Activated naive CD4-positive, alpha-beta T cell treated with anti-CD3 and anti-CD28 coated beads, Interleukin-2, amount 10 ng/mL, durations not matched to agents 7 days and 5 days (primary cell): ENCODE measurements at places on chromosomes 16 and 17.
A peak's percentile ranks its signal among the peaks of the same experiment; 100 is the strongest.

DNA sequence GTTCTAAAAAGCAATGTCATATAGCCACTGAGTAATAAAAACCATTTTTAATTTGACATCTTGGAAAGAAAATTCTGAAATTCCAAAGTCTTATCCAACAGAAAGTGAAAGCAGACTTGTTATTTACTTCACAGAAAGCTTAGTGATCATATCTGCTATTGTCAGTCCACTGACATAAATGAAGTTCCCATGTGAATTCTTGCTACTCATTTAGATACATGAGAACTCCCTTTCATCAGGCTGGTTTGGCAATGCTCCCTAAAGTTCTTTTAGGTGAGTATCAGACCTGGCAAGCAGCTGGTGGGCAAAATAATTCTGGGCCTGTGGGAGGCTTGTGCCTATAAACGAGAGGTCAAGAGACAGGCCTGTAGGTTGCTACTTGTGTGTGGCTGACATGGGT is 23.4 kb downstream of the NME2 start:
- no peak for DNase-seq

DNA sequence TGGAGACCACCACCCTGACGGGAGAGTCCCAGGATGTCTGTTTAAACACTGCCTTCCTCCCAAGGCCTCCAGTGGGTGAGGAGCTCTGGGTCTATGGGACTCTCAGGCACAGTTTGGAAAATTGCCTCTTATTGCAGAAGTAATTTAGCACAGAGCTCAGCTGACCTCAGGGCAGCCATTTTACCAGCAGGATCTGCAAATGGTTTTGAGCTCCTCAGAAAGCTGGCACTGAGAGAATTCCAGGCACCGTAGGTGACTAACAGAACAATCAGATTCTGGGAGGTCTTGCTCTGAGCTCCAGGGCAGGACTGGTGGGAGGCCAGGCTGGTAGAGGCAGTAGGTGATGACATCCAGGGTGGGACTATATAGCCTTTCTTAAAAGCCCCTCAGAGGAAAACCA is 17.3 kb upstream of the C16orf74 start:
- no peak for DNase-seq

DNA sequence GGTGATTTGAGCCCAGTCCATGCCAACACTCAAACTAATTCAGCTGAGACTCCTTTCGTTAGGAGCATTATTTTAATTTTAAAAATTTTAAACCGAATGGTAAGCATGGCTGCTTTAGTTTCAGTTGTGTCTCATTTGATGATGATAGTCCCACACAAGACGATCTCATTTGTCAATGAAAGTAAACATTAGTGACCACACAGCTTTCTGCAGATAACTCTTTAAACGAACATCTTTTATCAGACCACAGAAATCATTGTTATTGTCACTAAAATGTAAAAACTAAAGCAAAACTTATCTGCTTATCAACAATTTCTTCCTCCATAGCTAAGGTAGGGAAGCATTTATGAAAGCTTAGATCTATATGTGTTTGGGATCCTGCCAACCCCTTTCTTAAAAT is 382.2 kb downstream of the ZFHX3 start:
- no peak for DNase-seq

GRCh38 chr17:81302861-81303333 is 7.8 kb upstream of the SLC38A10 start:
- no peak for DNase-seq

- DNase-seq: no peak
These were observed 3.3 kb downstream of the STX4 start for GRCh38 chr16:31036691-31037090.

DNA sequence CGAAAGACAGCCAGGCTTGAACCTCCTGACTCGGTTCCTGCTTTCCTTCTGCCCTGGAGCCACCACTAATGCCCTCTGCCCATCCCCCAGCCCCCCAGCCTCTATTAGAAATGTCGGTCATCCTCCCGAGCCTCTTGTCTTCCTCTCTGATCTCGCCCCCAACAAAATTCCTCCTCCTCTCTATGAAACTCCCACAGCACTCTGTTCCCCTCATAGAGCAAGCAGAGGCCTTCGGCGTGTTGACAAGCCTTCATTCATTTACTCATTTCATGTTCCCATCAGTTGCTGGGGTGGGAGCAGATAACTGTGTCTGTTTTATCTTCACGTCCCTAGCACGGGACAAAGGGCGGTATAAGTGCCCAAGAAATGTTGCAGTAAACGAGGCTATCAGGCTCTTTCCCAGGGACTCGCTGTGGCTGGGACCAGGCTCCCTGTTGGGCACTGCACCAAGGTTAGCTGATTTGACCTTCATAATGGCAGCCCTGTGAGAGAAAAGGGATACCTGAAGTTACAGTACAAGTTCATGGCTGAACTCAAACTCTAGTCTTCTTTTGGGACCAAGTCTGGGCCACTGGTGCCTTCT is 7.8 kb downstream of the FBXL19 start:
- DNase-seq: no peak

DNA sequence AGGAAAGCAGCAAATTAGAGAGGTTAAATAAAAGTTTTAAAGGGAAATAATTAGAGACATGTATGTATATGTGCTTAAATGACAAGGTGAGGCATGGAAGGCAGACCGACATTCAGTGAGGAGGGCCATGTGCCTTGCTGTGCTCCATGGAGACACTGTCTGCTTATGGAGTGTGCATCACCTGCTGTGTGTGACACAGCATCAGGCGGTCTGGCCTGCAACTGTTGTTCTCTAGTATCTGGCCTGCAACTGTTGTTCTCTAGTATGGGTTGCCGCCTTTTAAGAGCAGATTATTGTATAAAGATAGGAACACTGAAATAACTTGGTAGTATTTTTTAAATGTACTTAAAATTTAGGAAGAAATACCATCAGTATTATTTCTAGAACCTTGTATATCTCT is 225.1 kb downstream of the LGALS9B start:
- DNase-seq: no peak

- no peak for DNase-seq
These were observed 15.5 kb upstream of the SPACA3 start for GRCh38 chr17:32976131-32976530.

DNA sequence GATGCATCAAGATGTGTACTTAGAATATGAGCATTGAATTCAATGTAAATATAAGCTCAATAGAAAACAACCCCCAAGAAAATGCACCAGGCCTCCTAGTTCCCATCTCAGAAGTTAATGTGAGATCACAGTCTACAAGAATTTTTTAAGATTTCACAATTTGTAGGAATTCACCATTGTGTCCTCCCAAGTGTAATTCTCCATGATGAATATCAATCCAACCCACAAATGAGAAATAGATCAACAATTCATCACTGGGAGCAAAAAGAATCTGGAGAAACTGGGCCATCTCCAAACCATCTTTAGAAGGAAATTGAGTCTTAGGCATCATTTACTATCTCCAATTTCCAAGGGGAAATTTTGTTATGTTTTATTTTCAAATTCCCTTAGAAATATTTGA is 310.5 kb upstream of the GOT2 start:
- DNase-seq: no peak

- no peak for DNase-seq
These were observed 8.9 kb upstream of the GALK1 start for GRCh38 chr17:75773808-75774470.

DNA sequence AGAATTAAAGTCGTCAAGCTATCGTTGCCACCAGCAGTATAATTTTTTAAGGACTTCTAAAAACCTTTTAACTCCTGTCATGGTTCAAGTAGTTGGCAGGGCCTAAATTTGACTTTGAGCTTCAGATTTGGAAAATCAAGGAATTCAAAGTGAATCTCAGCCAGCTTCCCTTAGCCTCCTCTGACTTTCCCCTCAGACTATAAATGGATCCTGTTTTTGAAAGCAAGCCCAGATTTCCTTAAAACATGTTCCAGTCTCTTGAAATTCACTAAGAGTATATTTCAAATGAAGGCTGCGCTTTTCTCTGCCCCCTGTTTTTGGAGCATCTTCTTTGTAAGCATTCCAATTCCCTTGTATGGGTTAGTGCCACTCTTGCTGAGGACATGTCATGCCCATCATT is 101.8 kb upstream of the CDH8 start:
- DNase-seq: no peak

- DNase-seq: peak; percentile 57
These were observed 2.3 kb upstream of the CCDC182 start for GRCh38 chr17:57747221-57748017.

GRCh38 chr17:20282526-20283308 is 184.6 kb downstream of the LGALS9B start:
- DNase-seq: no peak

DNA sequence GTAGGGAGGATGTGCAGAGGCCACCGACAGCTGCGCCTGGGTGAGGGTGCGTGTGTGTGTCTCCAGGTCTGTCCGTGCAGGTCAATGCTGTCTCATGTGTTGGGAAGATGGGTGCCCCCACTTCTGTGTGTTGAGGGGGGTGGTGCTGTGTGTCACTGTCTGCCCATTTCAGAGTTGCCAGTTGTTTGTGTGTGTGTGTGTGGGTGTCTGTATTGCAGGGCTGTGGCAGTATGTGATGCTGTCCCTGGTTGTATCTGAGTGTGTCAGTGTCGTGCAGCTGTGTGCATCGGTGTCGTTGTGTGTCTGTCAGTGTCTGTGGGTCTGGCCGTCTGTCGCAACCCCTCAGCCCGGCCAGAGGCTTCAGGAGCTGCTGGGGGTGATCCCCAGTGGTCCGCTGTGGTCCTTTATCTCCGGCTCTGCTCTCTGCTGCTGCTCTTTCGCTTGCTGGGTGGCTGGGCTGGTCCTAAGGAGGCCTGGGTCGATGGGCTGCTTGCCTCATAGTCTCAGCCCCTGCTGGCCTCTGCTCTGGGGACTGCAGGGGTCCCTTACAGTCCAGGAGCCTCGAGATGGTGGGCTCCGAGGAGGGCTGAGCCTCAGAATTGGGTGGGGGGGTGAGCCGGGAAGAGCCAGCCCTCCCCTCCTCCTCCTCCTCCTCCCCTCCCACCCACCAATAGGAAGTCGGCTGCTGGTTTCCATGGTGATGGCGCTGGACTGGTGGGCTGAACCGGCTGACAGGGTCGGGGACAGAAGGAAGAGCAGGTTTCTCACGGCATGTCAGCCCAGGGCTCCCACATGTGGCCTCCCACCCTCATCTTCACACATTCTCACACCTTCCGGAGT is at the start of gene TSPOAP1:
Gene TSPOAP1 (minus strand): TSS at position 601 of the 840 bp plus-strand sequence. CDS start 875 bp downstream, outside the sequence.
- peak; percentile 86 for DNase-seq

DNA sequence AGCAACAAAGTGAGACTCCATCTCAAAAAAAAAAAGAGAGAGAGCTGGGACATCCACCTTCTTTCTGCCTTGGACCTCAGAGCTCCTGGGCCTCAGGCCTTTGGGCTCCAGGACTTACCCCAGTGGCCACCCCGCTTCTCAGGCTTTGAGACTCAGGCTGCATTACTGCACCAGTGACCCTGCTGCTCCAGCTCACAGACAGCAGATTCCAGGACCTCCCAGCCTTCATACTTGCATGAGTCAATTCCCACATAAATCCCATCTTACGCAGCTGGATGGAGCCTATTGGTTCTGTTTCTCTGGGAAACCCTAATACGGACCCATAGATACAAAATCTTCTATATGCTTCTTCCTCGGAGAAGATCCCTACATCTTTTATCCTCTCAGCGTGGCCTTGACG is 2.1 kb upstream of the CEP295NL start:
- no peak for DNase-seq

DNA sequence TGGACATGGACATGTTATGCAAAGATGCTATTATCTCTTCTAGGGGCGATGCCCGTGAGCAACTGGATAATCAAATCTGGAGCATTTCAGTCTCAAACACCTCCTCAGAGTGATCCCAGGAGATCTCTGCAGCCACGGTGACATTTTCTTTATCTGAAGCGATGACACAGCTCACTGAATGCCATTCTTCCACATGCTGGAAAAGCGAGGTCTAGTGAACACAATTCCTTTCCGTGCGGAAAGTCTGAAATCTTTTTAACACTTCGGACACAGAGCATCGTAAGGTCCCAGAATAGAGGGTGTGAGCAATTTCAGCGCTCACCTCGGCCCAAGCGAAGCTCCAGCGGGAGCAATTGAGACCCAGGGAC is 531 bp upstream of the HASPIN start:
- DNase-seq: no peak

DNA sequence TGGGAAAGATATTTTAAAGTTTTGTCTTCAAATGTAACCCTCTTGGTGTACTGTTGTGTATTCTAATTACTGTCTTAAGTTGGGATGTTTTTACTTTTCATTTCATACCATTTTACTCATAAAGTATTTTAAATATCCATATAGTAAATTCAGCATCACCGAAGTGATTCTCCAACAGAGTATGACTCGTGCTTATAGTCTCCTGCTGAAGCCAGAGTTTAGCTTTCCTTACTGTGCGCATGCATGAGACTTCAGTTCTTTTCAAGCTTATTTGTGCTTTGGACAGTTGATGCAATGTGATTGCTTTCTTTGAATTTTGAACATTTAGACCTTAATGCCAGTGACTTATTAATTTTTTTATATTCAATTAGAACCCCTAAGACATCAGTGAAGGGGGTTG is 7.4 kb upstream of the VPS35L start:
- no peak for DNase-seq

GRCh38 chr17:76623271-76624146 is 20.0 kb downstream of the ST6GALNAC1 start:
- DNase-seq: peak; percentile 82

- DNase-seq: no peak
These were observed 538.2 kb downstream of the MAF start for GRCh38 chr16:79062336-79062735.

- DNase-seq: no peak
These were observed 4.2 kb upstream of the PEMT start for GRCh38 chr17:17595755-17596154.

DNA sequence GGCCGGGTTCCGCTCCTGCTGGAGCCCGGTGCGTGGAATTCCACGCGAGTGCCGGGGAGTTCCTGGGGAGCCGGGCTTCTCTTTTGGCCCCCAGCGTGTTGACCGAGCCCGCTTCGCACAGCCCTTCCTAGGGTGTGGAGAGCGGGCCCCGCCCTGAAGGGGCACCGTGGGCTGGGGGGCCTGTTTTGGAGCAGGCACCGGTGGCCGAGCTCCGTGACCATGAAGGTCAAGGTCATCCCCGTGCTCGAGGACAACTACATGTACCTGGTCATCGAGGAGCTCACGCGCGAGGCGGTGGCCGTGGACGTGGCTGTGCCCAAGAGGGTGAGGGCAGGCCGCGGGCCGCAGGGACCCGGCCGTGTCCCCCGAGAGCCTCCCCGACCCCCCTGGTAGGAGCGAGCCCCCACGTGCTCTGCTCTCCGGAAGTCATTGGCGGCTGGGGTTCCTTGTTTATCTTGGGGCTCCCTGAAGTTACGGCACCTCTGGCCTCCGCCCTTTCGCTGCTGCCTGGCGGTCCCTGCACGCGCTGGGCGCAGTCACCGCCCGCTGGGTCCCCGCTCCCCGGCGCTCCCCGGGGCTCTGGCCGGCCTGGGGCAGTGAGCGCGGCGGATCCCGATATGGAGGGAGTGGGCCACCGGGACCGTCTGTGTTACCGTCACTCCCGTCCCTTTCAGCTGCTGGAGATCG is 528 bp downstream of the HAGHL start:
- DNase-seq: peak; percentile 56

GRCh38 chr17:4073983-4074830 is 68.6 kb downstream of the ZZEF1 start:
- no peak for DNase-seq
